Activated CD8-positive, alpha-beta memory T cell treated with anti-CD3 and anti-CD28 coated beads, Interleukin-2, amount 10 ng/mL, durations not matched to agents 7 days and 5 days (primary cell): ENCODE measurements at places on chromosomes 6 and 20. TPM values are rescaled to one million over a fixed set of nuclear protein-coding genes. Genes with fewer than 3 reads are reported as not detected.
A peak's percentile ranks its signal among the peaks of the same experiment; 100 is the strongest.

- no peak for DNase-seq
Measured at GRCh38 chr6:134317471-134318131, at the start of gene SGK1. Gene SGK1 (minus strand): TSS chr6:134318112. CDS start chr6:134317460, 652 bp downstream.

GRCh38 chr6:127367023-127367375 lies 23.6 kb upstream of the ECHDC1 start:
- DNase-seq: no peak

DNA sequence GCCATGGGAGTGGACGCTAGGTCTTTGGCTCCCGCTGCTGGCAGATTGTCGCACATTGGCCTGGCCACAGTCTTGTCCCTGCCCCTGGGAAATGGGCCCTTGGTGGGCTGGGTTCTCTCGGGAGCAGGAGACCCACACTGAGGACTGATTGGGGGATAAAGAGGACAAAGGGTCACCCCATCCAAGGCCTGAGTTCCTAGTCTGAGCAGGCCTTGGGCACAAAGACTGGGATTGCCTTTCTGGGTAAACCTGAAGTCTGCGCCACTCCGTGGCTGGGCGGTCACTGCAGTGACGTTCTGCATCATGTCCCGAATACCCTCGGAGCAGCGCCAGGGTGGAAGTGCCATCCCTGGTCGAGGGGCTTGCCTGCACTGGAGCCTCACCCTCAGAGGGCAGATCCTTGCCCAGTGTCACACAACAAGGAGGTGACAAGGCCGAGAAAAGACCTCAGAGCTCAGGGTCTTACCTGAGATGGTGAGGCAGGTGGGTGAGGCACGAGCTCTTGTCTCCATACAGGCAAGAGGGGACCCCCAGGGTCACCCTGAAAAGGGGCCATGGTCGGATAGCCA lies 36.1 kb upstream of the ZBP1 start:
- peak; percentile 39 for DNase-seq

- no peak for DNase-seq
Measured at GRCh38 chr6:39268171-39268570, 38.9 kb upstream of the KCNK5 start.

- DNase-seq: no peak
Measured at GRCh38 chr20:6045566-6045965, 8.3 kb downstream of the LRRN4 start.

DNA sequence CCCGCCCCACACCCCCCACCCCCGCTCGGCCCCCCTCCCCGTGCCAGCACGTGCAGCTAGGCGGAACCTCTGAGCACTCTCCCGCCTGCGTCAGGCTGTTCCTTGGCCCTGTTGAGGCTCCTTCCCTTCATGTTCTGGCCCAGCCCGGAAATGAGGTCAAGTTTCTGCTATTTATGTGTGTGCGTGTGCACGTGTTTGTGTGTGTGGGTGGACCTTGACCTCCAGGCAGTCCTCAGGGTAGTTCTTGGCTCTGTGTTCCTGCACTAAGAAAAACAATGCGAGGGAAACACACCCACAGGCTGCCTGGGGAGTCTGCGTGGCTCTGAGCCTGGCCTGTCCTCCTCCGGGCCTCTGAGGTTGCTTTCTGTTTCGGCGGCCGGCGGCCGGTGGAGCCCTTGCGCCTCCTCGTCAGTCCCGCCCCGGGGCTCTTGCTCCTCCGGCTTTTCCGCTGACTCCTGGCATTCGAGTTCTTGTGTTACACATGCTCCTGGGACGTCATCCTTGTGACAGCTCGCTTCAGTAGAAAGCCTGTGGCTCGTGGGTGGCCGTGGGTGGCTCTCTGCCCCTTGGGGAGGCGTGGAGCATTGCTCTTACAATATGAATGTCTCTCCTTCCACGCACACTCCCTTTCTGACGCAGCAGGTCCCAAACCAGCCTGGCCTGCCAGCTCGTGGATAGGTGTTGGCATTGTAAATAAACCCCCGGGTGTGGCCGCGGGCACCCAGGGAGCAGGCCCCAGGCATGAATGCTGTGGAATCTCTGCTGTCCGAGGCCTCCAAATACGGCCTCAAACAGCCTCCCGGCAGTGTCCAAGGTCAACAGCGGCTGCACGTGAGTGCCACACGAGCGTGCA lies 10.0 kb downstream of the SLCO4A1 start:
- DNase-seq: peak; percentile 88

DNA sequence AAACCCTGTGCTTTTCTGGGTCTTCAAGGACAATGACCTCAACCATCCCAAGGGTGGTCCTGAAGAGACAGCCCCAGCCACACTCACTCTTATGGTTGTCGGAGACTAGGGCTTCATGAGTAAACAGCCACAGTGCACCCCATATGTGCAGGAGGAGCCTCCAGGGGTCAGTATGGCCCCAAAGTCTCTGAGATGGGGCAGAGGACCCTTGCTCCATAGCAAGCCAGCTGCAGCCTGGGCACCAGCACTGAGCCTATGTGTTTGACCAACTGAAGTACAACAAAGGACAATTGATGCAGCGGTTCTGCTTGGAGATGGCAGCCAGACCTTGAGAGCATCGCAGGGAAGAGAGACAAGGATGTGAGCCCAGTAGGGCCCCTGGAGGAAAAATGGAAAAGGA lies 112.2 kb downstream of the LRFN2 start:
- no peak for DNase-seq

GRCh38 chr20:36526521-36527011 lies 14.8 kb upstream of the MYL9 start:
- DNase-seq: no peak

DNA sequence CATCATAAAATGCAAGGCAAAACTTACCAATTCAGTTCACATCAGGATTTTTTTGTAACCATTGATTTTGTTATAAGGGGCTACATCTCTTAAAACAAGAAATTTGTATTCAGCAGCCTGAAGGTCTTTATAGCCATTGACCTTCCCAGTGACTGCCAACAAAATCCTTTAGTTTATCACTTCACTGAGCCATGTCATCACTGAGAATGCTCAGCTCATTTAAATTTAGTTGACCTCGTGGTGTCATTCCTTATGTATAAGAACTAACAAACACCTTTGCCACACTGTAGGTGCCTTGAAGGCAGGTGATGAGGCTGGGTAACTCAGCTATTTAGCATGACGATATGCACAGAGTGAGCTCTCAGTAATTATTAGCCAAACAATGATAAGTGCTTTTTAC lies 77.7 kb downstream of the GRM1 start:
- DNase-seq: no peak

DNA sequence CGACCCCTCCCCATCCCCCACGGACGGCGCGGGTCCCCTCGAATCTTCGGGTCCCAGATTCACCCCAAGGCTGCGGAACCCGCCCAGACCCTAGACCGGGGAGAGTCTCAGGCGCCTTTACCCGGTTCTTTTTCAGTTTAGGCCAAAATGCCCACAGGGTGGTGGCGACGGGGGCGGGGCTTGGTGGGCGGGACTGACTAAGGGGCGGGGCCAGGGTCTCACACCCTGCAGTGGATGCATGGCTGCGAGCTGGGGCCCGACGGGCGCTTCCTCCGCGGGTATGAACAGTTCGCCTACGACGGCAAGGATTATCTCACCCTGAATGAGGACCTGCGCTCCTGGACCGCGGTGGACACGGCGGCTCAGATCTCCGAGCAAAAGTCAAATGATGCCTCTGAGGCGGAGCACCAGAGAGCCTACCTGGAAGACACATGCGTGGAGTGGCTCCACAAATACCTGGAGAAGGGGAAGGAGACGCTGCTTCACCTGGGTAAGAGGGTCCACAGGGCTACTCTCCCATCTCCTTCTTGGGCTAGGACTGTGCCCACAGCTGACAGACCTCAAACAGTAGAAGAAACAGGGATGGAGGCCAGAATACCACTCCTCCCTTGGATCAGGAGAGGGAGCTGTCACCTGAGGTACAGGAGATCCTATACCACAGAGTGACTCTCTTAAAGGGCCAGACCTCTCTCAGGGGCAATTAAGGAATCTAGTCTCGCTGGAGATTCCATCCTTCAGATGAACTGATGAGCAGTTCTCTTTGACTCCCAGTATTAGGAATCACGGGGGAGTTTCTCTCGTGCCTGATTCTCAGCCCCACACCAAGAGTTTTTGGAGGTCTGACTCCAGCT lies 942 bp downstream of the HLA-E start:
- DNase-seq: peak; percentile 88

DNA sequence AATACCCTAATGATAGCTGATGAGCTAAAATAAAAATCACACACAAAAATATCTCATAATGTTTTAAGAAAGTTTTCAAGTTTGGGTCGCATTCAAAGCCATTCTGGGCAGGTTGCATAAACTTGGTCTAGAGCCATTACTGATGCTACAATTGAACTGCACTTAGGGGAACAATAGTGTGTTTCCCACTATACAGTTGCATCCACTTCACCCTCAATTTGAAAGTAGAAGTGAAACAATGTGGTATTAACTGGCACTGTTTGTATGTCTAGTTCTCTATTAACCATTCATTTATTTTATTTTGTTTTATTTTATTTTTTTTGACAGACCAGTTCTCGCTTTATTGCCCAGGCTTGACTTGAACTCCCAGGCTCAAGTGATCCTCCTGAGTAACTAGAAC lies 23.0 kb upstream of the STK38 start:
- no peak for DNase-seq

GRCh38 chr20:588932-589672 lies 21.0 kb downstream of the TCF15 start:
- DNase-seq: no peak

Gene RBM12
- total RNA-seq: 101 TPM

Gene CNBD2
- total RNA-seq: 5.2 TPM

Gene JPH2
- total RNA-seq: not detected

Gene REM1
- not detected for total RNA-seq
